ENCODE measurements at places on chromosomes 4 and X.
A peak's percentile ranks its signal among the peaks of the same experiment; 100 is the strongest.

GRCh38 chr4:158125310-158125709, 47.5 kb downstream of the GASK1B start:
- DNase-seq = no peak

- no peak for DNase-seq
Measured at GRCh38 chr4:135098061-135098460, 896.5 kb upstream of the PABPC4L start.

- DNase-seq = peak; percentile 30
Measured at GRCh38 chr4:47490550-47490949, 5.5 kb downstream of the ATP10D start.

DNA sequence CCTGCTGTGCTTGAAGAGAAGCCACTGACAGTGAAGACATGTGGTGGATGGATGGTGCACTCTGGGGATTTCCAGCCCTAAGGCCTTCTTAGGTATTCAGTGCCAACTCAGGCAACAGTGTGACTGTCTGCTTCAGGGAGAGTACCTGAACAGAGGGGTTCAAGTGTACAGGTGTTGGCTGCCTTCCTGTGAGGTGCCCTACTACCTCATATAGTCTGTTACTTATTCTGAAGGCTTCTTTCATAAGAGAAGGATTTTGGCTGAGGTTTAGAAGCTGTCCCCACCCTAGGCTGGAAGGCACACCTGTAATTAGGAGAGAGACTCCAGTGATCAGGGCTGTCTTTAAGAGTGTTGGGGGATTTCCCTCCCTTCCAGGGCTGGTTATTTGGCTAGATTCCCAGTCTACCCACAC, 1.8 kb downstream of the FTHL17 start:
- DNase-seq = no peak

DNA sequence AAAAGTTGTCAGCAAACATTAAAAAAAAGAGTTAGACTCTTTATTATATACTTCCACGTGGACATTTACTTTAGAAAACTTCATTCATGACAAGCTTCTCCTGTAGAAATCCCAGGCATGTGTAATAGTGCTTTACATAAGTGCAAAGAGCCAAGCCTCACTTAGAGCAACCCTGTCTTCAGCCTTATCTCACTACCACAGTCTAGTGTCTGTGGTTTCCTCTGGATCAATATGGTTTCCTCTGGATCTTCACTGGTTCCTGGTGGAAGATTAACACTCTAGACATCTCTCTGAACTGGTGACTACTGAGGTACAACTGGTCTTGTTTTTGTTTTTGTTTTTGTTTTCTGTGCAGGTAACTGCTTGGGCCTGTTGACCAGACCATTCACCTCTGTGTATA, 18.4 kb upstream of the ARMCX5 start:
- no peak for DNase-seq

GRCh38 chrX:24125028-24125612, 24.4 kb upstream of the ZFX start:
- no peak for DNase-seq

- no peak for DNase-seq
Measured at GRCh38 chr4:96993560-96993959, 1149.7 kb downstream of the STPG2 start.

DNA sequence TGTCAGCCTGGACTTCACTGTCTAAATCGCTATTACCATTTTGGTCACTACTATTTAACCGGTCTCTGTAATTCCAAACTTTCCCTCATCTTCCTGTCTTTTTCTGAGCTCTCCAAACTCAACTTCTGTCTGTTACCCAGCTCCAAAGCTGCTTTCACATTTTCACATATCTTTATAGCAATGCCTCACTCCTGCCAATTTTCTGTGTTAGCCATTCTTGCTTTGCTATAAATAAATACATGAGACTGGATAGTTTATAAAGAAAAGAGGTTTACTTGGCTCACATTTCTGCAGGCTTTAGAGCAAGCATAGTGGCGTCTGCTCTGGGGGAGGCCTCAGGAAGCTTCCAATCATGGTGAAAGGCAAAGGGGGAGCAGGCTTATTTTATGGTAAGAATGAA, 368.3 kb upstream of the GNPDA2 start:
- DNase-seq = no peak

GRCh38 chr4:37665333-37666320, 20.5 kb downstream of the RELL1 start:
- DNase-seq = no peak

GRCh38 chr4:8316911-8317351, 47.4 kb downstream of the HTRA3 start:
- DNase-seq = no peak

DNA sequence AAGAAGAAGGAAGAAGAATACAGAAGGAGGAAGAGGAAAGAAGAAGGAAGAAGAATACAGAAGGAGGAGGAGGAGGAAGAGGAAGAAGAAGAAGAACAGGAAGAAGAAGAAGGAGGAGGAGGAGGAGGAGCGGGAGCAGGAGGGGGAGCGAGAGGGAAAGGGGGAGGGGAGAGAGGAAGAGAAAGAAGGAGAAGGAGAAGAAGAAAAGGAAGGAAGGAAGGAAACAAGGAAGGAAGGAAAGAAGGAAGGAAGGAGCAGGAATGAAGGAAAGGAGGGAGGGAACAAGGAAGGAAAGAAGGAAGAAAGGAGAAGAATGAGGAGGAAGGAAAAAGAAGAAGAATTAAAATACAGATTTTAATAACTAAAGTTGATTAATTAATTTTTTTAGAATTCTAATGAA, 82.5 kb upstream of the PTPN13 start:
- no peak for DNase-seq

- no peak for DNase-seq
Measured at GRCh38 chrX:103710609-103711008, at the start of gene TMEM31. Gene TMEM31 (plus strand): TSS chrX:103710909. CDS start chrX:103712259, 1,350 bp downstream.

DNA sequence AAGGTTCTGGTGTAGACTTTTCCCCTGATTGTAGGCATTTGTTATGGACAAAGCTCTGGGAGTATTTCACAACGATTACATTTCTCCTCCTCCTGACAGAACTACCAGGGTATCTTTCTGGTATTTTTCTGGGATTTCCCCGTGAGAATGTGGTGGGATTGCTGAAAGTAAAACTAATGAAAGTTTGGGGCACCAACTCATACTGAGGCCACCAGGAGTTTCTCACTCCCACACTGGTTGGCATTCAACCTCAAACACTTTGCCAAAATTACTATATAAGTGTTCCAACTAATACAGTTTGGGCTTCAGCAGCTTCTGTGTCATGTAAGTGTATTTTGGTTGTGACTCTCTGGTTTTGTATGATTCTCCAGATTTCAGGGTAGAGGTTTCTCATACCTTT, 855.1 kb downstream of the GLUD2 start:
- no peak for DNase-seq

DNA sequence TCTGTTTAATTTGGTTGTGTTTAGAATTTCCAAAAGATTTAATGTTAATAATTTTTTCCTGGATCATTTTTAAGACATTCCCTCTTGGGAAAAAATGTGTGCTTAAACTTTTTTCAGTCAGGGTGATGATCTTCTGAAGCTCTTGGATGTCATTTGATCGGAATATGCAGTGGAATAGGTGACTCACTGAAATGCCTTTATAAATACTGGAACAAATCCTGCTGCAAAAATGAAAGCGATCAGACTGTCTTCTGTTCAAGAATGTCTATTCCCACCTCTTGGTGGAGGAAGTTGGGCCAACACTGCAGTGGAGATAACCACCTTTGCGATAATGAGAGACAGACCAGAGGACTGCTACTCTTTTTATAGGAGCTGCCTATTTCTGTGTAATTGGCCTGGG, 46.7 kb downstream of the LARP1B start:
- no peak for DNase-seq

- no peak for DNase-seq
Measured at GRCh38 chrX:9923357-9923756, 43.8 kb upstream of the CLDN34 start.

- no peak for DNase-seq
Measured at GRCh38 chrX:70554523-70554922, 109.9 kb downstream of the DLG3 start.

- no peak for DNase-seq
Measured at GRCh38 chrX:153672531-153673427, 834 bp downstream of the PNCK start.

DNA sequence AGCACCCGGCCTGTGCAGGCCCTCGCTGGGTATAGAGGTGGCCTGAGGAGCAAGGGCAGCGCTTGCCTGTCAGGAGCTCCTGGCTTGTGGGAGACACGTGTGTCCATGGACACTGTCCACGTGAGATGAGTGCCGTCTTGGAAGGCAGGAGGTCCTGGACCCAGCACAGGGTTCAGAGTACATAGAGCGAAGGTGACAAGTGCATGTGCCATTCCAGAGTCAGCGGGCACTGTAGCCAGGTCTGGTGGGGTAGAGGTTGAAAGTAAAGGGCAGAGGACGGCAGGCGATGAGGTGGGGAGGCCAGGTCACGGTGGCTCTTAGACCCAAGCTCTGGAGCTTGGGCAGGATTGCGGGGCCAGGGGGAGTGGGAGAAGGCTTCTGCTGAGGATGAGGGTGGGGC, 28.4 kb upstream of the TADA2B start:
- no peak for DNase-seq

DNA sequence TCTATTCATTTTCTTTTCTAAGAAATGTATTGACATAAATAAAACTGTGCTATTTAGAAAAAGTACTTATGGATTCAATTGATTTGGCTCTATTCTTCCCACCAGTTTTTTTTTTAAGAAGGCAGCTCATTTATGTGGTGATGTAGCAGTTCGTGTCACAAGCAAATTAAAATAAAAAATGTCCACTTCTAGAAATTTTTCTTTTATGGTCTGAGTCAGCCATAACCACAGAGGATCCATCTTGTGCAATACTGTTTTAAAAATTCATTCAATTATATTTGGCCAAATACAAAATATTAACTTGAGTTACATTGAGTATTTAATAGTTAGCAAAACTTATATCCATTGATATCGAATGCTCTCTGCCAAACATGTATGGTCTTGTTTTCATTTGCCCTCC, 207.9 kb upstream of the FAT1 start:
- no peak for DNase-seq

Measured in CD4-positive, alpha-beta T cell treated with Interleukin-12 subunit alpha and Interleukin-12 subunit beta, for 1 hour (primary cell).